ENCODE measurements at places on chromosomes 2 and 18.

GRCh38 chr18:29560270-29560669 lies 1383.3 kb upstream of the CDH2 start:
- DNase-seq = no peak

GRCh38 chr2:64328756-64329155 lies 125.2 kb upstream of the LGALSL start:
- DNase-seq = no peak

DNA sequence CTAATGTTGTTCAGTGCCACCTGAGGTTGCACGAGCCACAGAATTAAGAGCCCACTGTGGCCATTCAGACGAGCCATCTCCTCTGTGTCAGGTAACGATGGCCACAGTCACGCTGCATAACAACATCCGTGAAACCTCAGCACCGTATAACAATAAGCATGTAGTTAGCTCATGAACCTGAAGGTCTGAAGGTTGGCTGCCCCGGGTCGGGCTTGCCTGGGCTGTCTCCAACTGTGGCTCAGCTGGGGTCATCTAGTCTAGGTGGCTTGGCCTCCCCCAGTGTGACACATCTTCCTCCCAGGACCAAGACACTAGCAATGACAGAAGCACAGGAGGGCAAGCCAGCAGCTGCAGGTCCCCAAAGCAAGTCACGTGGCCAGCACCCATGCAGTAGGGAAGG lies 258.0 kb downstream of the GLI2 start:
- no peak for DNase-seq

DNA sequence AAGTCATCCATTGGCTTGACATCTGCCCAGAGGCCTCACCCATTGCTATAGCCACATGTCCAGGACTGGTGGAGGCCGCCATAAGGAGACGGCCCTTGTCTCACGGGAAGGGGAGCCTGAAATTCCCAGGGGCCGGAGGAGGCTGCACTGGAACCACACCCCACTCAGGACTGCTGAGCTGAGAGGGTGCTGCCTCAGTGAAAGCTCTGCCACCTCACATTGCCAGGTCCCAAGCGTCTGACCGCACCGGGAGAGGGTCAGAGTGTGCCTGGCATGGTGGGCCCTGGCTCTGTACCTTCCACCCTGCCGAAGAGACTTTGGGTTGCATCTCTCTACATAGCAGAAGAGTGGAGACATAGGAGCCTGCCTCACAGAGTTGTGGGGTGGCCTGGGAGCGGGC lies 134.1 kb upstream of the GLI2 start:
- DNase-seq = no peak
